ENCODE measurements at places on chromosomes 1 and 21.

DNA sequence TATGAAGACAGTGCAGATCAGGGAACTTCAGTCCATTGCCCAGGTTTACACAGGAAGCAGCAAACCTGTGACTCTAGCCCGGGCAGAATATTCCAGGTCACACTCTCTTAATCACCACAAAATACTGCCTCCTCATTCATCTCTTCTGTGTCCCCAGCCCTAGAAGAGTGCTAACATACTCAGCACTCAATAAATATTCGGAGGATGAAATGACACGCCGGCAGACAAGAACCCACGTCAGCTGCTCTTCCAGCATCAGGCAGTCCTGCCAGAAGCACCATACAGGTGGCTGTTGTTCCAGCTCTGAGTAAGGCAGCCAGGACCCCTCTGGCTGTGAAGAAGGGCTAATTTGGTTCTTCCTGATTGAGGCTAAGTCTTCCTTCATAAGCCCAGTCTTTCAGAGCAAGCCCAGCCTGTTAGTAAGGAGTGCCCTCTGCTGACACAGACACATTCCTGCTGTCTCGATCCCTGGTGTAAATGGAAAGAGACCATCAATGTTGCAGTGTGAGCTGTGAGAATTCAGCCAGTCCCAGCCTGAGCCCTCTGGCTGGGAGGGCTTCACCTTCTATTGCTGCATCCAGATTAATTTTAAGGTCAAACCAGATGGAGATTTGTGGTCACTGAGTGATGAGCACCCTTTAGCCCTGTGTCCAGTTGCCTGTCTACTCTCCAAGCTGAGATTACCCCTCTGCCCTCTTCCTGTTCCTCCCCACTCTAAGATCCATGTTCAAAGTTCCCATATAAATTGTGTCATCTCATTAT lies 45.0 kb upstream of the KIRREL1 start:
- DNase-seq, result no peak

GRCh38 chr1:3372317-3372716 lies 82.1 kb upstream of the ARHGEF16 start:
- peak; percentile 13 for DNase-seq

GRCh38 chr1:196608390-196609369 lies at the start of gene KCNT2:
Gene KCNT2, minus strand, starts transcription at chr1:196608440. Its CDS starts 131 bp downstream, at chr1:196608309.
- peak; percentile 6 for DNase-seq

DNA sequence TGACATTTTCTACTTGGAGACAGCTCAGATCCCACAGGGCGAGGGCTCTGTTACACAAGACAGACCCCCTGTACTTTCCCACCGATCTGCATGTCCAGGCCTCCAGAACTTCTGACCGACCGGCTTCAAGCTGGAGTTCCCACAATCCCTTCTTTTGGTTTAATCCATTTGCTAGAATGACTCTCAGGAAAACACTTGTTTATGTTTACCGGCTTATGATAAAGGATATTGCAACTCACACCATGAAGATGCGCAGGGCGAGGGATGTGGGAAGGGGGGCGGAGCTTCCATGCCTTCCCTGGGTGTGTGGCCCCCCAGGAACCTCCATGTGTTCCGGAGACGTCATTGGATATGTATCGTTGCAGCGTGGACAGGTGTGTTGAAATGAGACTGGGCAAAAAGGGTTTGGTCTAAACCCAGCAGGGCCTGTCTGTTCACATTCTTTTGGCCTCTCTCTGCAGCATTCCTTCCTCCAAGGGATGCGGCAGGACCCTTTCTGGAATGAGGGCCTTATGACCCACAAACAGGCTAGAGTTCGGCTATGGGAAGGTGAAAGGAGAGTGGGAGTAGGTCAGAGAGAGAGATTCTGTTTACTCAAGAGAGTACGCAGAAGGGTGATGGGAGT lies 7.5 kb upstream of the IGSF5 start:
- DNase-seq, result no peak

DNA sequence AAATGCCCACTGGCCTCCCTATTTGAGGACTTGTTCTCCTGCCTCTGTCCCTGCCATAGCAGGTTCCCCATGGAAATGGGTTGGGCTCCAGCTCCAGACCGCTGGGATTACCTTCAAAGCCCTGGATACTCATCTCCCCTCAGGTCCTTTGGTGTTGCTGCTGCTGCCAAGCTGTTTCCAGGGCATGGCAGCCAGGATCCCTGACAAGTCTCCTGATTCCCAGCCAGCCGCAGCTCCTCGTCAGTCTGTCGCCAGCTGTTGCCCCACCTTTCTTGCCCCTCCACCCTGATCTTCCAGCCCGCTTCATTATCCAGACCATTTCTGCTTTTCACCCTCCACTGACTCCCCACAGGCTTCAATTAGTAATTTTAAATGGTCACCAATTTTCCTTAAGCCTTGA lies 68.3 kb upstream of the KCND3 start:
- no peak for DNase-seq

DNA sequence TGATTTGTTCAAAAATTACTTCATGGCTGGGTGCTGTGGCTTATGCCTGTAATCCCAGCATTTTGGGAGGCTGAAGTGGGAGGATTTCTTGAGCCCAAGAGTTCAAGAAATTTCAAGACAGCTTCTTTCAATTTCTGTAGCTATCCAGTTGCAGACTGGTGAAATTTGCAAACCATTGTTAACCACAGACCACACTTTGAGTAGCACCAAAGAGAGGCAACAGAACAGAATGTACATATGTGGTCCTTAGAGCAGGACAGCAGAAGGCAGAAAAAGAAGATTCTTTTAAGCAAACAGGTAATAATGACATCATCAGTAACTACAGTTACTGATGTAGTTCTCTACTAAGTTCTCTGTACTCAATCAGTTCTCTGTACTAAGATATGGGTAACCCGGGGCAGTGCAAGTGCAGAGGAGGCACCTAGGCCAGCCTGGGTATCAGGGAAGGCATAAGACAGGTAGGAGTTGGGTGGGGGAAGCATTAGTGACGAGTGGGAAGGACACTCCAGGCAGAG lies 5.5 kb upstream of the KLF17 start:
- no peak for DNase-seq

GRCh38 chr1:145858238-145858900 lies 512 bp downstream of the PIAS3 start:
- peak; percentile 70 for DNase-seq

- DNase-seq, result no peak
These were observed 44.5 kb downstream of the RRAGC start for GRCh38 chr1:38814984-38815464.

DNA sequence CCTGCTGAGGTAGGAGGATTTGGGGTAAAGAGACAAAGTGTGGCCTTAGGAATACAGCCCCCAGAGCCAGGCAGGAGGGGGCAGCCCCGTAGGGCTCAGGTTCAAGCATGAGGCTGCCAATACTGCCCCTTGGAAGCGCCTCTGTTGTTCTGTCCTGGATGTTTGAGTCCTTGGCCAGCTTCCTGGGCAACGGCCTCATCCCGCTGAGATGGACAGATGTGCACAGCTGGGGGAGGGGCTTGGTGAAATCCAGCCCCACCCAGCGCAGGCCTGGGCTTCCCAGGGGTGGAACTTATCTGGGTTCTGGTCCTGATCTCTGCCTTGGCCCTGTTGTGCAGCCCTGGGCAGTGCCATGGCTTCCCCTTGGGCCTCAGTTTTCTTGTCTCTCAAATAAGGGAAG lies 34.8 kb upstream of the MAN1C1 start:
- DNase-seq, result no peak
